ENCODE measurements at places on chromosomes 3 and 15.

- DNase-seq, result no peak
These were observed 558.7 kb upstream of the KCNMB2 start for GRCh38 chr3:177977381-177978158.

GRCh38 chr3:43650345-43650744, 28.5 kb upstream of the ANO10 start:
- no peak for DNase-seq

DNA sequence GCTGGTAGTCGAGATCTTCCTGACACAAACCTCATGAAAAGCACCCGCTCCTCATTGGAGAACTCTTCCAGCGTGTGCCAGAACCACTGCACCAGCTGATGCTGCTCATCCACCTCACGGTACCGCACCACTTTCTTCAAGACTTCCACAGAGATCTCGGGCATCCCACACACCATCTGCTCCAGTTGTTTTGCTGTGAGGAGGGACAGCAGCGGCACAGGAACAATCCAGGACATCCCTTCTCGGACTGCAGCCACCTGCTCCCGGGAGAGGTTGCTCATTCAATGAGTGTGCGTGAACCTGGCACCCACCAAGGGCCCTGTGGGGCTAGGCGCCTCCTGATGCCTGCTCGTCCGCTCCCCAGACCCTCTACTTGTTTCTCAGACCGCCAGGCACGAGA, 15.1 kb downstream of the FBXL22 start:
- DNase-seq, result no peak

- no peak for DNase-seq
These were observed 23.1 kb downstream of the CCDC12 start for GRCh38 chr3:46953234-46954010.

- DNase-seq, result peak; percentile 63
These were observed 2.4 kb upstream of the SKIC8 start for GRCh38 chr15:78301828-78302227.

DNA sequence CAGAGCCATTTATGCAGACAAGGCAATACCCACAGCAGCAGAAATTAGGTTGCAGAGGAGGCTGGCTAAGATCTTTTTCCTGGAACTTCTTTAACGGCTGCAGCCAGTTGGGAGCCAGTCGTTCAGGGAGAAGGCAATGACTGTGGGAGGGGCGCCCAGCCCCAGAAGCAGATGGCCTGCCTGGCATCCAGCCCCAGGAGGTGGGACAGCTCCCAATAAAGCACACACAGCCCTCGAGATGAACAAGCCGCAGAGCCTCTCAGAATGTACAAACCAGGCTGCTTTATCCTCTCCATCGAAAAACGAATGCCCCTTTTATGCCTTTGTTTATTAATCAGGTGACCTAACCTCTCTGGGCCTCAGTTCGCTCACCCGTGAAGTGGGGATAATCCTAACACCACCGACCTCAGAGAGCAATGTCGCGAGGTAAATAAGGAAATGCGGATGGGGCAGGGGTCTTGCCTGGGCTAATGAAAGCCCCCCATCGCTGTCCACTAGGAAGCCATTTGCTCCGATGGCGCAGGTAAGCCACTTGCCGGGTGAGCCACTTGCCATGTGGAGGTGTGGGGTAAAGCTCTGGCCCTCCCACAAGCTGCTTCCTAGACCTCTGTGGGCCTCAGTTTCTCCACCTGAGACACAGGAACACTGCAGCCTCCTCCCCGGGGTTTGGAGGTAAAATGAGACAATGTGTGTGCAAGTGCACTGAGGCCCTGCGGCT, 35.8 kb downstream of the MGLL start:
- peak; percentile 95 for DNase-seq

- DNase-seq, result no peak
These were observed 10.5 kb downstream of the ABCF3 start for GRCh38 chr3:184196536-184196935.

- no peak for DNase-seq
These were observed 16.3 kb upstream of the MUC20 start for GRCh38 chr3:195704433-195704999.

- DNase-seq, result peak; percentile 69
These were observed 69.3 kb downstream of the CHAC1 start for GRCh38 chr15:41022487-41023090.

- no peak for DNase-seq
These were observed 159.8 kb upstream of the TSC22D2 start for GRCh38 chr3:150248116-150248887.

DNA sequence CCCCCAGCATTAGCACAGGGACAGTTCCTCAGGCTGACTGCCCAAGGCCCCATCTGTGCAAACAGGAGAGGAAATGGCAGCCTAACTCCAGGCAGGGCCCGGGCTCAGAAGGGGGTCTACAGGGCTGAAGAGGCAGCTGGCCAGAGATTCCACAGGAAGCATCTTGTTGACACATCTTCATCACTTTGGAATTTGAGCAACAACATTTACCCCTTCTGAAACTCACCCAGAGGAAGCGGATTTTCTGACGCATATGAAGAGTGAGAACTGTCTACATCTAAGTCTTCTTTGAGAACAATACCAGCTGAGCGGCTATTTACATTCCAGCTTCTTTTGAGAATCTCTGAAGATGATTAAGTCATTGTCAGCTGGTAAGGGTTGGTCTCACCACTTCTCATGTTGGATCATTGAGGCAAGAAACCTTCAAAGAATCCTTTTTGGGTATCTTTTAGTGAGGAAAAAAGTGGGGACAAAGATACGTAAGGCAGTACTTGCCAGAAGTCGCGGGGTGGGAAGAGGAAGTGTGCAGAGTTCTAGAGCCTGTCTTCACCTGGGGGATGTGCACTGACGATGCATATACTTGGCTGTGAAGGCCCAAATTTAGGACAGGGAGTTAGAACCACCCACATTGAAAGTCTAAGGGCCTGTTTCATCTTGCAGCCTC, 25.4 kb upstream of the SRP14 start:
- DNase-seq, result no peak

DNA sequence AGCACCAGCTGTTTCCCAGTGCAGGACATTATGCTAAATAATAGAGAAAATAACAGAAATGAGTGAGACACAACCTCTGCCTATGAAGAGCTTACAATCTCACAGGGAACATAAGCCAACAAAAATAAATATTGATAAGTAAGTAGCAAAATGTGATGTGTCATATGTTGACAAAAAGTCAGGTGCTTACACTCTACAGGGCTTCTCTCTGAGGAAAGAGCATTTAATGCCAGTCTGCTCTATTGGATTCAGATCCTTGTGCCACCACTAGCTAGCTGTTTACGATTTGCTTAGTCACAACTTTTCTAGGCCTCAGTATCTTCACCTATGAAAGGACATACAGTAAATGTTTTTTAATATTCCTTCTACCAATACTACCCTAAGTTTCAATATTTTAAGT, 500.9 kb upstream of the NAALADL2 start:
- DNase-seq, result no peak

DNA sequence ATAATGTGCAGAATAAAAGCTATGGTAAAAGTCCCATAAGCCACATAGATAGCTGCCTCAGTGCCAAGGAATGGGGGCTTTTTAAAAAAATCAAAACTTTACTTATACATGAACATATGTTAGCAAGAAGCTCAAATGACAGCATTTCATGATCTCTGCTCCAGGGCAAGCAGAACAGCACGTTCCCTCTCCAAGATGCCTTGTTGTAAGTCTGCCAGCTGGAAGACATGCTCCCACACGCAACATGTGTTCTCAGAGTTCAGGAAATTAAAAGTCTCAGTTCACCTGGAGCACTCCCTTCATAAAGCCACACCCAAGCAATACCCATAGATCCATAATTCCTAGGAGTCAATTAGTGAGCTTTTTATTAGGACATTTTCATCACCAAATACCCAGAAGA, 52.2 kb downstream of the ABI3BP start:
- no peak for DNase-seq

- no peak for DNase-seq
These were observed 4.1 kb downstream of the SV2B start for GRCh38 chr15:91104111-91104510.

- DNase-seq, result no peak
These were observed 3.7 kb downstream of the ZNF621 start for GRCh38 chr3:40528426-40528825.

- DNase-seq, result no peak
These were observed 3.3 kb upstream of the WNT5A start for GRCh38 chr3:55490276-55490913.

DNA sequence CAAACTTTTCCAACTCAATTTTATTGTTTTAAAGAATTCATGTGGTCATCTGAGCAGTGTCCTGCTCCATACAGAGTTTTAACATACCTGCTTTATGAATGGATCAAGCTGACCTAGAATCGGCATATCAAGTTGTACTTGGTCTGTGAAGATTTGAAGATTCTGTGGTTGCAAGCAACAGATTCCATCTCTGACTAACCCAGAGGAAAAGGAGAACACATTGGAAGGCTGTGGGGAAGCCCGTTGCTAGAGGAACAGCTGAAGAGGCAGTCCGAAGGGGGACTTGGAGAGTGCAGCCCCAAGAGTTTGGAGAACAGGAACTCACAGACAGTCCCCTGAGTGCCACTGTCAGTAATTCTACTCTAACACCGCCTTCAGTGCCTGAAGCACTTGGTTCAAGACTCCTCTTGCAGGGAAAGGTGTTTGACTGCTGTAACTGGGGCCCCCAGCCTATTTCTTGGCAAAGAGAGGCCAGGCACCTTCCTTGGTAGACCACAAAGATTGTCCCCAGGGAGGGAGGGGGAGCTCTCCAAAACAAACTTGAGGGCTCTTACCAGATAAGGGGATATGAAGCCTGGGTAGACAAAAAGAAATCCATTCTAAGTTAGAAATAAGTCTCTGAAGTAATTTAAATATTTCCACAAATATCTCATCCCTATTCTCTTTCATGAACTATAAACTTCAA, 88.8 kb downstream of the LARS2 start:
- no peak for DNase-seq

- DNase-seq, result peak; percentile 51
These were observed 204.5 kb upstream of the UBE2E1 start for GRCh38 chr3:23601091-23601822.

GRCh38 chr15:98955331-98955730, 52.3 kb downstream of the PGPEP1L start:
- no peak for DNase-seq

DNA sequence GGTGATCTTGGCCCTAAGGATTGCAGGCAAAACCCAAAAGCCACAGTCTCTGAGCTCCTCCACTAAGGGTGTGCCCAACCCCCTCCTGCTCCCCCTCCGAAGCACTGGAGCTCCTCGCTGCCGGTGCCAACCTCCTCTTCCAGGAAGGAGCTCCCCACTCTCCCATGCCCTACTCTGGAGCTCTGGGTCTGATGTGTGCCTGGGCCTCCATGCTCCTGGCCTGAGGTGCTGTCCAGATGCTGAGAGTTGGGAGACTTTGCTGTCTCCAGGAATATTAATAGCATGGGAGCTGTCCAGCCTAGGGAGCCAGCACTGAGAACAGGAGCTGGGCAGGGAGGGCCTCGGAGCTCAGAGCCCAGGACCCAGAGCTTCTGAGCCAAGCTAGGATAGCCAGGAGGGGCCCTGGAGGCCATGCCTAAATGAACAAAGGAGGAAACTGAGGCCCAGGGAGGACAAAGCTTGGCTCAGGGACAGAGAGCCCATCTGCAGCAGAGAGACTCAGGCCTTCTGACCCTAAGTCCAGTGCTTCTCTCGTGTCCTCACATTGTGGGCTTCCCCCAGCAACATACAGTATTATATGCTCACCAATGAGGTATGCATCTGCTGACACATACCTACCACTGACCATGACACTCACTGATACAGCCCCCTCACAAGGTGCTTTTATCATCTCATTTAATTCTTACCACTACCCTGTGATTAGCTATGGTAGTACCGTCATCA, 36.9 kb upstream of the HERC1 start:
- peak; percentile 37 for DNase-seq

DNA sequence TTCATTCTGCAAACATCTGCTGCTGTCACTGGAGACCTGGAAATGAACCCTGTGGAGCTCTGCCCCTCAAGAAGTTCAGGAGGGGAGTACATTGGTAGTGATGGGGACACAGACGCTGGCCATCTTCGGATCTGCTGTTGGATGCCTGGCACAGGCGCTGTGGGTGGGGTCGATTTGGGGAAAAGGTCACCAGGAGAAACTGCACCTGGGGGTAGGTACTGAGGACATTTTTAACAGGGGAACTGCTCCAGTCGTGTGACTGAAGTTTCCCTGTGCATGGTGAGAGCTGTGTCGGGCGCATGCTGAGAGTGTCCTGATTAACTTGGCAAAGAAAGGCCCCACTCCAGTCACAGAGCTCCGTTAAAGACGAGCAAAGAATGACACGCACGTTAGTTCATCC, 3.4 kb downstream of the UROC1 start:
- peak; percentile 20 for DNase-seq

DNA sequence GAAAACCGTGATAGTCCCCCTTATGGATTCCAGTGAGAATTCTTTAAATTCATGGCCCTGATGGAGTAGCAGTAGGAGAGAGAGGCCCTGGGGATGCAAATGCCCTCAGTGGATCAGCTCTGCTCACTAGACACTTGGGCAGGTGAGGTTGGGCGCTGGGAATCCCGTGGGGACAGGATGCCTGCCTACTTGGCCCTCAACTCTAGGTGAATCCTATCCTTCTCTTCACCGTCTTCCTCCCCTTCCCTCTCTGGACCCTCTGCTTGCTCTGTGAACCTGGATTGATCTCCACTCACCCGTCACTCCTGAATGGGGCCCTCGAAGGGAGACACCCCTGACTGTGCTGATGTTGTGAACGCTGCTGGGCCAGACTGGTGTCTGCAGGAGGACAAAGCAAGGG, 77.4 kb downstream of the SEC22A start:
- no peak for DNase-seq

- DNase-seq, result no peak
These were observed 51.1 kb downstream of the MEF2A start for GRCh38 chr15:99616773-99617342.

- DNase-seq, result peak; percentile 70
These were observed 2.1 kb downstream of the ACVR2B start for GRCh38 chr3:38455639-38456430.

DNA sequence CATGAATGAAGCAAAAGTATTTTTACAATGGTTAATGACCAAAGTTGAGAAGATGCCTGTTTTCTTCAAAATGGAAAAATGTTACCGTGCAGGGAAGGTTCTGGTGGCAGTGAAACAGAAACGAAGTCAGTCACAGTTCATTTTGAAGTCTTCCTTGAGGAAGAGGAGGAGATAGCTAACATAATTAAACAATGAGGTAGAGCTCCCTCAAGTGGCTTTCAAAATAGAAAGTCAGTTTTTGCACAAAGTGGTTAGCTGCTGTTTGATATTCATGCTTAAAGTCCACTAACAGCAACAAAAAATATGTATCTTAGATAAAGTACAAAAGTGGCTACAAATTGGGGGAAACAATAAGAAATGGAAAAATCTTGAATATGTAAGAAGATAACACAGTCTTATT, 87.3 kb downstream of the TFG start:
- DNase-seq, result peak; percentile 18

GRCh38 chr15:85421116-85421925, 40.9 kb downstream of the AKAP13 start:
- DNase-seq, result no peak
